ENCODE measurements at places on chromosomes 16 and 17.
A peak's percentile ranks its signal among the peaks of the same experiment; 100 is the strongest.

DNA sequence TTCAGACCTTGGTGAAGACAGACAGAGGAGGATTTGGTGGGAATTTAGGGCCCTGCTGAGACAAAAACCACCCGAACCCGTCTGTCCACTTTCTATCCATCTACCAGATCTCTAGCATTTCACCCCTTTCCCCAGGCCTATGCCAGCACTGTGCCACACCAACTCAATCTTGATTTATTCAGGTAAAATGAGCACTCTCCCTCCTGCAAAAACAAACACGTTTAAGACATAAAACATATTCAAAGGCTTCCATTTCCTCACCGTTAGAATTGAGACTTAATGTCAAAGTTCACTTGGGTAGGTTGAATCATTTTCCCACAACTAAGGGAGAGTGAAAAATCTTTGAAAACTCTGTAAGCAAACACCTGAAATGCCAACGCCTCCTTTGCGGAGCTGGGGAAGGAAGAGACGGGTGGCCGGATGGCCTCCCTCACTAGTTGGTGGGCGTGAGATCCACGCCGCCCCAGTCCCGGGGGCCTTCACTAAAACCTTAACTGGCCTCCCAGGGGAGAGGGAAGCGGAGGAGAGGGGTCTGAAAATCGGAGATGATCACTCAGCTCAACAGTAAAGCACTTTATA, 862 bp downstream of the DCAKD start:
- DNase-seq: no peak

GRCh38 chr16:13013043-13013442, 111.6 kb downstream of the SHISA9 start:
- DNase-seq: no peak

DNA sequence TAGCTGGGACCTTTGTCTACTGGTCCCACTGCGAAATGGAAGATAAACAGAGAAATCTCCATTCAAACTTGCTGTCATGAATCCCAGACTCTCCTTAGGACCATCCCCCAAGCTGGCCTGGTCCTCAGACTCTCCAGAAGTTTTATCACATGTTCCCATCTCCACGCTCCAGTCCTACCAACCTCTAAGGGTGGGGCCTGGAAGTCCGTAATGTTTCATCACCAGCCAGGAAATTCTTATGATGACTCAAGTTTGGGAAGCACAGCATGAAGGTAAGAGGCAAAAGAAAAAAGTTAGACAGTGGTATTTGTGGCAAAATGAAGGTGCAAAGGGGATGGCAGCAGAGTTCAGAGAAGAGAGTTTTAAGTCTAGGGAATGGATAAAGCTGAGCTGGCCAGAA, 52.7 kb downstream of the ZNF18 start:
- DNase-seq: no peak

DNA sequence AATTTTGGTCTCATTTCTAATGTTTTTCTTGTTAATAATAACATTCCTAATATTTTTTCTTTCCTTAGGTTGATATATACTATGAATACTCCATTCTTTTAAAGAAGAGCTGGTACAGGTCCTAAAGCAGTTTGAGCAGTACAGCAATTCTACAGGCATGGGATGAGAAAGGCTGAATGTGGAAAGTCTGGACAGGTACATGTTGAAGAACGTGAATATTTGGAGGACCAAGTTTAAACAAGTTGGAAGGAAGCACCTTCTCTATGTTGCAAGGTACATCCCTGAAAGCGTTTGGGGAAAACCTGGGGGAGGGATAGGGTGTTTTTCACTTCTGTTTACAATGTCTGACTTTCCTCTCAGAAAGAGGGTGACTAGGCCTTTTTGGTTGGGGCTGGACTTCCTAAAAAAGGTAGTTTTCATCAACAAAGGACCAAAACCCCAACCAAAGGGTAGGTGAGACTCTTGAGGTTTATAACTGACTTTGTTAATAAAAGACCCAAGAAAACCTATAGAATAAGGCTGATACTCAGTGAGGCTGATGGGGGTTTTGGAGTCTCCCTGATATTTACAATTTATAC, 95.9 kb upstream of the AXIN2 start:
- DNase-seq: no peak

- no peak for DNase-seq
Measured at GRCh38 chr17:50634224-50634914, at the start of gene ABCC3. Gene ABCC3, plus strand, starts transcription at chr17:50634881. Its CDS starts 56 bp downstream, at chr17:50634937.

DNA sequence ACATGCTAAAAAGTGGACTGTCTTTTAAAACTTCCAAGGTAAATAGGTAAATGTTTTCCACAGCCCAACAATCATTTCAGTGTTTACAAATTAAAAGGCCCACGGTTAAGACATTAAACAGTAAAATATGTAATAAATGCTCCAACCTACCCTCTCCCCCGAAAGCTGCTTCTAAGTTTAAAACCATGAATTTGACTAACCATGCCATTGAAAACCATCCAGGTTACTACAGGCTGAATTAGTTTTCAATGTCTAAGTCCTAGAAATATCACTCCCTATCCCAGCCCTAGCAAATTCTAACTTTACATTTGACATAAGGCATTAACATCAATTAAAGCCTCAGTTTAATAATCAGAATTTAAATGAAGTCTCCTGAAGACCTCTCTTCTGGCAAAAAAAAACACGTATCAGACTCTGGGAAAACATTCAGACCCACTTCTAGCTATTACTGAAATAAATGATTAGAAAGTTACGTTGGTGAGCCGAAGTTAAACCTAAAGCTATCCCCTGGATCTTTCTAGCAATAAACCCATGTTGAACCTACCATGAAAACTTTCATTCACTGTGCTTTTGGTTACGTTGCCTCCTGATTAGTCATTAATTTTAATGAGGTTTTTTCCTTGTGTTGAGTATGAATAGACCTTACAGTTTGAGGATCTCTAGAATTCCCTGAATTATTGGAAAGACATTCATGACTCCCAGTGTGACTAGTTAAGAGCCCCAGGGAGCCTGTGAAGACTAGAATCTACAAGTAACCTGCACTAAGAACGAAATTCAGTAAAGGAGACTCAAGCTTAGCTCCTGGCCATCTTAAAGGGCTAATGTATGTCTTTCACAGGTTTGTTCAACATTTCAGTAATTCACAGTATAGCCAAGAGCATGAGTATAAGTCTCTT, 1.7 kb upstream of the POLG2 start:
- DNase-seq: no peak

DNA sequence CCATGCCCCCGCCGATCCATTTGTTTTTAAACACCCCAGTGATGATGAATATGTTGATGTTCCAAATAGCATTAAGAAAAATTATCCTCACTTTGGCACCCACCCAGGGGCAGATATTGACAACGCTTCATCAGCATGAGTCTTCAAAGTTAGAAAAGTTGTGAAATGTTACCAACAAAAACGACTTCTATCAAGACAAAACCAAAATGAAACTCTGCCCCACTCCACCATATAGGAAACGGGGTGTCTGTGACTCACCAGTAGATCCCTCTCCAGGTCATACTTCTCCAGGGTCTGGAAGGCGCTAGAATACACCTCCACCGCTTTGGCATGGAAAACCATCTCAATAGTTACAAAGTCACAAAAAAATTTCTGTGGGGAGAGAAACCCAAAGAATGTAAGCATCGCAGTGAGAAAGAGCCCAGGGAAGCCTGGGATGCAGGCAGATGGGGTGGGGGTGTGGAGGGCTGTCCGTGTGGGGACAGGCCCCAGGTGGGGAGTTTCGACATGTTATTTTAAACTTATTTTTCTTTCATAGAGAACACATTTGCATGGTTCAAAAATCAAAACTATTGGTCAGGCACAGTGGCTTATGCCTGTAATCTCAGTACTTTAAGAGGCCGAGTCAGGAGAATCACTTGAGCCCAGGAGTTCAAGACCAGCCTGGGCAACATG, 10.2 kb downstream of the CIBAR2 start:
- DNase-seq: no peak

DNA sequence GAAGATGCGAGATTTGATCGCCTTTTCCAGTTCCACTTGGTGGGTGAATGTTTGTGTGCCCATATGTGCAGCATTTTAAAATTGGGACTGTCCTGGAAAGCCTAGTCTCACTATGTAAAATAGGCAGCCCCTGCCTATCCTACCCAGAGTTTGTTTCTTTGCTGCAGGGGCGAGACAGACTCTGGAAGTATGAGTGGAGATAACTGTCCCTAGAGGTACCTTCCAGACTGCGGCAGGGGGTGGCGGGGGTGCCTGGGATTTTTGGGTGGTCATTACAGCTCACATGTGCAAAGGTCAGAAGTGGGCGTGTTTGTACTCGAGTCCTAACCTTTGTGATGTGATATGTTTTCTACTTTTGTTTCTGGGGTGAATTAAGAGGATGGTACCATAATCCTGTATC, 36.6 kb downstream of the MPRIP start:
- no peak for DNase-seq

GRCh38 chr17:54968262-54968987, at the start of the genes COX11 and STXBP4:
Gene COX11, minus strand, starts transcription at chr17:54968654. Its CDS starts 8 bp downstream, at chr17:54968646.
Gene STXBP4, plus strand, starts transcription at chr17:54968765. Its CDS starts 17,455 bp downstream, at chr17:54986220.
- DNase-seq: peak; percentile 90

DNA sequence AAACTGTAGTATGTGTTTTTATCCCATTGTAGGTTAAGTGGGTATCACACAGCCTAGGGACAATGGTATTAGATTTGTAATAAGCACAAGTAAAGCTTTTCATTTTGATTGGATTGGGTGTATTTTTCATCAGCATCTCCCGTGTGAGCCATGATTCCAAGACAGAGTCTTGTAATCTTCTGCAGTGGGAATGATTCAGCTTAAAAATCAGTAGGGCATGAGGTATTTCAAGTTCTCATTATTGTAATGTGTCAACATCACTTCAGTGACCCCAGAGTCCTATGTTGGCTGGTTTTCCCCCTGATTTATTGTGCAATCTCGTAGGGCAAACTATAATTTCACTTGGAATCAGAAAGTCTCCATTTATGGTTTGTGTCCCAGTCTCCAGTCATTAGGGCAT, 833.2 kb upstream of the RBFOX1 start:
- DNase-seq: no peak

- DNase-seq: no peak
Measured at GRCh38 chr16:54998834-54999233, 68.2 kb downstream of the IRX5 start.

DNA sequence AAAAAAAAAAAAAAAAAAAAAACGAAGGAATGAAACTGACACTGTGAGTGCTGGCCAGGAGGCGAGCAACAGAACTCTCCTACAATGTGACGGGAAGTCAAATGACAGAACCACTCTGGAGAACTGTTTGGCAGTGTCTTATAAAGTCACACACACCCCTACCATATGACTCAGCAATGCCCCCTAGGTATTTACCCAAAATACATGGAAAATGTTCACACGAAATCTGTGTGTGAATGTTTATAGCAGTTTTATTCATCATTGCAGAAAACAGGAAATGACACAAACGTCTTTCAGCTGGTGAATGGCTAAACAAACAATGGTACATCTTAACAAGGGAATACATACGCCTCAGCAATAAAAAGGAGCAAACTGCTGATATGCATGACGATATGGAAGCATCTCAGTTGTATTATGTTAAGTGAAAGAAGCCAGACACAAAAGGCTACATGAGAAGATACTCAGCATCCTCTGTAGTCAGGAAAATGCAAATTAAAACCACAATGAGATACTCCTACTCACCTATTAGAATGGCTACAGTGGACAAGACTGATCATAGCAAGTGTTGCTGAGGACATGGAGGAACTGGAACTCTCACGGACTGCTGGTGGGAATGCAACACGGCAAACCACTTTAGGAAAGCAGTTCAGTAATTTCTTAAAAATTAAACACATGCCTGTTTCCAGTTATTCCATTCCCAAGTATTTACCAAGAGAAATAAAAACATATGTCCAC, 74.7 kb downstream of the TBC1D16 start:
- DNase-seq: no peak

DNA sequence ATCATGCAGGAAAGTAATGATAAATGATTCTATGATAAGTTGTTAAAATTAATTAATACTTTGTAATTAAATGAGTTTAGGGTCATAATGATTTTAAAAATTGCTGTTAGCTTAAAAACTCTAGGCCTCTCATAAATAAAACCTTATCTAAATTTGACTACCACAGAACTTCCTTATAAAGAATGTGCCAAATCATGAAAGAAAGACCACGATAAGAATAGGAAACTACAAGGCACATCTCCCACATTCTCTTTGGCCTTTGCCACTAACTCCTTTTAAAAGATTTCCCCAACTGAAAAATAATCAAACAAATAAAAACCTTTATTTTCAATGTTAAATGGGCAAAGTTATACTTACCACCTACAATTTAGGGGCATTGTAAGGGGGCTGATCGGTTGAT, 164.6 kb upstream of the C17orf78 start:
- no peak for DNase-seq

DNA sequence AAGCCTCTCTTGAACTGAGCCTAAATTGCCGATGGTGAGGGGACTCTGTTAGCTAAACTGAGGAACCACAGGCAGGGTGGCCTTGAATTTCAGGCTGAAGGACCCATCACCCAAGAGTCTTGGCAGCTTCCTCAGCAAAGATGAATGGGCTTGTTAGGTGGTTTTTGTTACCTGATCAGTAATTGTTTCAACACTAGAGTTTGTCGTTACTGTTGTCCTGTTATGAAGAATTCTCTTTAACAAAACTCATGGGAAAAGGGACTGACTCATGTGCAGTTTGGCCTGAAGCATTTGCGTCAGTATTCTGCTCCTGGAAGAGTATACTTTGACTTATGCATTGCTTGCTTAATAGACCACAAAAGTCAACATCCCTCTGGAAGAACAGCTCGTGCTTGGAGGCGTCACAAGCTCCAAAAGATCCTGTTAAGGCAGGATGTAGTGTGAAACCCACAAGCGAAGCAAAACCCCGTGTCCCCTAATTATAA, 206.0 kb downstream of the IRX3 start:
- DNase-seq: no peak

Measured in GM13977 (cell line).